NCI-H226 (cell line): ENCODE measurements at places on chromosomes 6 and 20.

GRCh38 chr6:52500238-52501129 lies 76.4 kb downstream of the TRAM2 start:
- DNase-seq, result no peak

- peak; percentile 60 for DNase-seq
These were observed at the start of gene RAB22A for GRCh38 chr20:58309591-58310290. Gene RAB22A (plus strand): TSS chr20:58309715. CDS start chr20:58309977, 262 bp downstream.

DNA sequence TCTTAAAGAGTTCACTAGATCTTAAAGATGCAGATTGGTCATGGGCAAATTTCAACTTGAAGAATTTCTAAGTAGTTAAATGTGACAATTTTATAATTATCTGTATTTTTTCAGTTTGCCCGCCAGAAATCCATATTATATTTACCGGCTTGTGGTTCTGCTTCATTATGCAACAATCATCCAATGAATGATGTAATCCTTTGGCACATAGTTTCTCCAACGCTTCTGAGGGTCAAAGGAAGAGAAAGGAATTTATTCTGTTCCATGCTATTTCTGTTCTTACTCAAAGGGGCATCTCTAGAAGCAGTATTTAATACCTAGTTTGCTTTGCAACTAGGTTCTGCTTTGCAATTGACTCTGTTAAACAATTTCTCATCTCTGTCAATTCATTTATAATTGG lies 359.3 kb upstream of the PLCB4 start:
- no peak for DNase-seq

DNA sequence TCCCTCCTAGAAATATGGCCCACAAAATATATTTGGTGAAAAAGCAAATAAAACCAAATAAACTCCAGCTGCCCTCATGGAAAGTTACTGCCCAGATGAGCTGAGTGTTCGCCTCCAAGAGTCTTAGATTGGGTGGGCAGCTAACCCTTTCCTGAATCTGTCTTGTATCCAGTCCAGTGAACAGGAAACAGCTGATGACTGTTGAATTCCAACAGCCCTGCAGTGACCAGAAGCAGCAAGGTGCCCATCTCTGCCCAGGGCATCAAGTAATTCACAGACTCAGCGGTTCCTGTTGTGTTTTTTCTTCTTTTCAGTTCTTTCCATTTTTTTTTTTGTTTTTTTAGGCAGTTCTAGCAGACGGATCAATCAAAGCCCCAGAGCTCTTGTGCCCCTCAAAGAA lies 199.2 kb downstream of the UBE3D start:
- DNase-seq, result no peak

GRCh38 chr20:62845416-62846160 lies 16.0 kb downstream of the TCFL5 start:
- no peak for DNase-seq

DNA sequence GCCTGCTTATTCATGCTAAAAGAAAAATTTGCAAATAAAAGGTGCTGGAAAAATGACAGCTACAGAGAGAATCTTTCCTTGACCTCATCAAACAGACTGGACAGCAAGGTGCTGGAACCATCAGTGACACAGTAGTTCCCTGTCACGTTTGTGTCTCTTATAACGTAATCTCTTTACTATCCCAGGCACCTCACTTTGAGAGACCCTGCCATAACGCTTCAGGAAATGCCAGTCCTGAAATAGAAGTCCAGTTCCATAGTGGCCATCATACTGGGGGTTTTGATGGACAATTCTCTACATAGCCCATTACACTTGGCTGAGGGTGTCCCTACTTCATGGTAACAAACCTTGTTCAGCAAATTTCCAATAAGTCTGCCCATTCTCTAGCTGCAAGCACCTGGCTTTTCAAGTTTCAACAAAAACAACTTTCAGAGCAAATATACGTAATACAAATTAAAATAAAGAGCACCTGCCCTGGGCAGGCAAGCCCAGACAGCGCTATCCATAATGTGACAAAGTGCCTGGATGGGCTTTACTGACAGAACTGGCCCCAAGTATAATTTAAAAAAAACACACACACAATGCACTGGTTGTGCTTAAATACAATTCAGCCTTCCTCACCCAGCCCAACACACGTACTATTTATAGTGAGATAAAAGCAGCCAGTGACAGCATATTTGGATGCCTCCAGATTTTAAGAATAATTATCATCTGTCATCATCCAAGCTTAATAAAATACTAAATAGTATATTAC lies 38.7 kb downstream of the CNKSR3 start:
- no peak for DNase-seq

DNA sequence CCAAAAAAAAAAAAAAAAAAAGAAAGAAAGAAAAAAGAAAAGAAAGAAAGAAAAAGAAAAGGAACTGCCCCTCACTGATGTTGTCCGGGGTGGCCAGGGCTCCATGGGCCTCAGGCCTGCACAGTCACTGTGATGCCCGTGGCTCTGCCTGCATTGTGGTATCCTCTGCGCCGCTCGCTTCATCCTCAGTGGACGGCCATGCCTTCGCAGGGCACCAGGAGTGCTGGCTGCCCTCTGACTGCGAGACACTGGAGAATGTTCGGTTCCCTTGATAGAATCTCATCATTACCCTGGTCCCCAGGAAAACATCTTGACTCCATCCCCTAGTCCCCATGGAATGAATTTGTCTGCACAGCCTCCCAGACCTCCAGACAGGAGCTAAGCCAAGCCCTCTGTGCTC lies 61.7 kb downstream of the TMEM242 start:
- no peak for DNase-seq

DNA sequence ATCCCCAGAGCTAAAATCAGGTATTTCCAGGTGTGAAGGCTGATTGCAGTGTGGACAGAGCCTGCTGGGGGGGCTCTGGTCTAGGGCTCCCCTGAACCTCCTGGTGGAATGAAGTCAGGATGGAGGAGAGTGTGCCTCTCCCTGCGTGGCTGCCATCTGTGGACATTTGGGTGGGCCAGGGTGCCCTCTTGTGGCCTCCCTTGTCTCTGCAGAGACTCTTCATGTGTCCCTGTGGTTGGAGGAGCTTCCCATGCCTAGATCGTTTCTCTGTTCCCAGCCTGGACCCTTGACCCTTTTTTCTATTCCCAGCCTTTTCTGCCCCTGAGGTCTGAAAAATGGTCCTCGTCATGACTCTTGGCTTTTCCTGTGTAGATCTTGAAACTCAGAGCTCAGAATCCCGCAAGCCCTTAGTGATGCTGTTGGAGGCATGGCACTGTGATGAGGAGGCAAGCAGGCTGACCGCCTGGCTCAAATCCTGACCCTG lies 9.9 kb upstream of the PSMF1 start:
- peak; percentile 3 for DNase-seq

GRCh38 chr6:87174078-87174579 lies 18.8 kb downstream of the ZNF292 start:
- DNase-seq, result no peak

DNA sequence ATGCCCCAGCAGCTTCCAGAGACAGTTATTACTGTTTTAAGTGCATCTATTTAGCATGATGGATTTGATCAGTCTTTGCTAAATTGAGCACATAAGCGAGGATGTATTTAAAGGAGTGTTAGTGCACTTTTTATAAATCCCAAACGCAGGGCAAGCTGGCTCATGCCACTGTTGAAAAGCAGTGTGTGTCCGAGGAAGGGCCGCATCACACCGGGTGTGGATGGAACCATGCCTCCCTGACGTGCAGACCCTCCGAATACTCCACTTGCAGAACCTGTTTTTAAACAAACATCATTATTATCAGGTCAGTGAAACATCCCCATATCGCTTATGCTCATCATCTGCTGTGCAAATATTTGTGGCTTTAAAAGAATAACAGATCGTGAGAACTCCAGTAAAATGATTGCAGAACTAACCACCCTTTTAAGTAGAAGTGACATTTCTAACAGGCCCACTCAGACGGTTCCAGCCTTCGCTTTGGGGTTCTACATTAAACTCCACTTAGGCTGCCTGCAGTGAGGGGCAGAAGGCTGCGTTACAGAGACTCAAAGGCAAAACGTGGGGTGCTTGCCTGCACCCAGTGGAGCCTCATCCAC lies 190.1 kb downstream of the CDH4 start:
- no peak for DNase-seq

DNA sequence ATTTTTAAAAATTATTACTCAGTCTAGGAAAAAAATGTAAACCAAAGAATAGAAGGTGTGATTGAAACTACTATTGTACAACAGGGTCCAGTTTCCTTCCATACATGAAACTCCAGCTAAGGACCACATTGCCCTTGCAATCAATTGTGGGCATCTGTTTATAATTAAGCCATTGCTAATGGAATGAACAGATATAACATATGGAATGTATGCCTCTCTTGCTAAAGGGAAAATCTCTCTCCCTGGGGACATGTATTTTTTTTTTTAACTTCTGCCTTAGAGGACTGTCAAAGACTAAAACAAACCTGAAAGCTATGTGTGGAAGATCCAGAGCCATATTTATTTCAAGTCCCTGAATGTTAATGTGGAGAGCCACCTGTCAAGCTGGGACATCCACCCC lies 336.8 kb upstream of the MANEA start:
- DNase-seq, result no peak

DNA sequence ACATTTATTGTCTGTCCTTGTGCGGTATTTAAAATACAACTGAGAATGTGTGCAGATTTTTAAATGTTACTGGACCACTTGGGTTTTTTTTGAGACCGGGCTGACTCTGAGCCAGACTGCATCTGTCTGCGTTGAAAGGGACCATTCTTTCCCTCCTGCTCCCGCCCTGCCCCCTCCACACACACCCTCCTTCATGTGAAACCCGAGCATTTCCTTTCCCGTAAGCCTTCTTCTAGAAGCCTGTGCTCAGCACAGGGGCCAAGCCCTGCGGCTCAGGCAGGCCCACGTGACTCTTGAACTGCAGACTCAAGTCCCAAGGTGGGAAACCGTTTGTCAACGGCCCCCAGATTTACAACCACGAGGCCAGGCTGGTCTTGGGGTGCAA lies 82.7 kb upstream of the FOXC1 start:
- DNase-seq, result no peak

- peak; percentile 43 for DNase-seq
These were observed 107.4 kb downstream of the SULF2 start for GRCh38 chr20:47677635-47678453.

DNA sequence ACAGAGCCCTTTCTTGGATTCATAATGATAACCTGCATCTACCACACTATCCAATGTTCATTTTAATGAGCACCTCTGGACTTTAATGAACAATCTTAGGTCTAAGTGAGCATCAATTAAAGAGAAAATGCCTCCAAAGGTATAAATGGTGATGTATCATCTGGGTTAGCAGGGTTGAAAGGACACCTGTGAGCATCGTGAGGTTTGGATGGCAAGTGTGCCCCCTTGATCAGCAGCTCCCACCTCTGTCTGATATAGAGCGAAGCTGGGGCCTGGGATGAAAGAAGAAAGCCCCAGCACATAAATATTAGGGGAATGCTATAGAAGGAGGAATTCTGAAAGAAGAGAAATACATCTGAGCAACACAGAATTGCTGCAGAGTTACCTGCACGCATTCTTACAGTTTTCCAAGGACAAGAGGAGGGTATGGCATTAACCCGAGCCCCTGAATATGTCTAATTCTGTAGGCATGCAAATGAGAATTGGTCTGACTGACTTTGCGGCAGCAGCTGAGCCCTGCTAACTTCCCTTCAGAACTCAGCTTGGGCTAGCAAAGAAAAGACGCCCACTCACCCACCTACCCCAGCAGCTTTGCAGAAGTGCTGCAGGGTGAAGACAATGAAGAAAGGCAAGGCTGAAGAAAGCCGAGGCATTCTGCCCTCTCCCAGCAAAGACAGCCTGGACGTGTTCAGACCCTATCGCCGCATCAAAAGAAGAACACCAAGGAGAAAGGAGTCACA lies 136.2 kb downstream of the GMPR start:
- no peak for DNase-seq

DNA sequence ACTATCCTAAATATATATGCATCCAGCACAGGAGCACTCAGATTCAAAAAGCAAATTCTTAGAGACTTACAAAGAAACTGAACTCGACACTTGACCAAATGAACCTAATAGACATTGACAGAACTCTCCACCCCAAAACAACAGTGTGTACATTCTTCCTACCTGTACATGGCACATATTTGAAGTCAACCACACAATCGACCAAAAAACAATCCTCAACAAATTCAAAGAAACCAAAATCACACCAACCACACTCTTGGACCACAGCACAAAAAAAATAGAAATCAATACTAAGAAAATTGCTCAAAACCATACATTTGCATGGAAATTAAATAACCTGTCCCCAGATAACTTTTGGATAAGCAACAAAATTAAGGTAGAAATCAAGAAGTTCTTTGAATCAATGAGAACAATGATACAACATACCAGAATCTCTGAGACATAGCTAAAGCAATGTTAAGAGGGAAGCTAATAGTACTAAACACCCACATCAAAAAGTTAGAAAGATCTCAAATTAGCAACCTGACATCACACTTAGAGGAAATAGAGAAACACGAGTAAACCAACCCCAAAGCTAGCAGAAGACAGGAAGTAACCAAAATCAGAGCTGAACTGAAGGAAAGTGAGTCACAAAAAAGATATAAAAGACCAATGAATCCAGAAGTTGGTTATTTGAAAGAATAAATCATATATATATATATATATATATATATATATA lies 12.5 kb upstream of the TREM1 start:
- no peak for DNase-seq

- DNase-seq, result no peak
These were observed 39.1 kb upstream of the SIRPG start for GRCh38 chr20:1696521-1697209.

DNA sequence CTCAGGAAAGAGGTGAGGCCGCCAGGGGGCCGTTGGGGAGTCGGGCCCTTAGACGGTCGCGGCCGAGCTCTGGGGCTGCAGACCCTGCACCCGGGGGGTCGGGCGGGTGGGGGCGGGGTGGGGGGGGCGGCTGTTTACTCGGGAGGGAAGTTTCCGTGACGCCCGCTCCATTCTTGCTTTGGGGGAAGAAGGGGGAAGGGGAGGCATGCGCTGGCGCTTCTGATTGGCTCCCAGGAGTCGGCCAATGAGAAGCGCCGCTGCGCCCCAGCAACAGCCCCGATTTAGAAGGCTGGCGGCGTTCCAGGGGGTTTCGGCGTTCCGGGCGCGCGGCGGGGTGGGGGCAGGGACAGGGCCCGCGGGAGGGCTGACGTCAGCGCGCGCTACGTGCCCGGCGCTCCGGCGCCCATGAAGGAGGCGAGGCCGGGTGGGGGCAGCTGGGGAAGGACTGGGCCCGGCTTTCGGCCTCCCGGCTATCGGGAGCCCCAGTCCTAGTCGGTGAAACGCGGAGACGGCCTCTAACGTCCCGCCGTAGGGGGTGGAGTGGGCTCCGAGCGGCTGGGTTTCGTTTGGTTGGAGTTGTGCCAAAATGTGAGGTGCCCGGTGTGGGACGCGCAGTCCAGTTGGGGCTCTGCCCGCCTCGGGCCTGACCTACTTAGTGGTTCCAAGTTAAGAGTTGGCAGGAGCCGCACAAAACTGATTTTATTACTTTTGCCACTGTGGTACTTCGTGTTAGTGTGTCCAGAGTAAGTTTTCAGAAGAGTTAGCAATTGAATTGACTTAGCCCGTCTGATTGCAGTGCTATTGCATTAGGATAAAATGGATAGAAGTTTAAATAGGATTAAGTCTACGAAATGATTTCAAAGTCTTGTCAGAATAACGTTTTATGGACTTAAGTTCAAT lies 1.1 kb downstream of the PNRC1 start:
- peak; percentile 92 for DNase-seq
